ENCODE measurements at places on chromosomes 7 and 10.

GRCh38 chr7:81004098-81004497 is 85.2 kb upstream of the SEMA3C start:
- DNase-seq, result no peak

DNA sequence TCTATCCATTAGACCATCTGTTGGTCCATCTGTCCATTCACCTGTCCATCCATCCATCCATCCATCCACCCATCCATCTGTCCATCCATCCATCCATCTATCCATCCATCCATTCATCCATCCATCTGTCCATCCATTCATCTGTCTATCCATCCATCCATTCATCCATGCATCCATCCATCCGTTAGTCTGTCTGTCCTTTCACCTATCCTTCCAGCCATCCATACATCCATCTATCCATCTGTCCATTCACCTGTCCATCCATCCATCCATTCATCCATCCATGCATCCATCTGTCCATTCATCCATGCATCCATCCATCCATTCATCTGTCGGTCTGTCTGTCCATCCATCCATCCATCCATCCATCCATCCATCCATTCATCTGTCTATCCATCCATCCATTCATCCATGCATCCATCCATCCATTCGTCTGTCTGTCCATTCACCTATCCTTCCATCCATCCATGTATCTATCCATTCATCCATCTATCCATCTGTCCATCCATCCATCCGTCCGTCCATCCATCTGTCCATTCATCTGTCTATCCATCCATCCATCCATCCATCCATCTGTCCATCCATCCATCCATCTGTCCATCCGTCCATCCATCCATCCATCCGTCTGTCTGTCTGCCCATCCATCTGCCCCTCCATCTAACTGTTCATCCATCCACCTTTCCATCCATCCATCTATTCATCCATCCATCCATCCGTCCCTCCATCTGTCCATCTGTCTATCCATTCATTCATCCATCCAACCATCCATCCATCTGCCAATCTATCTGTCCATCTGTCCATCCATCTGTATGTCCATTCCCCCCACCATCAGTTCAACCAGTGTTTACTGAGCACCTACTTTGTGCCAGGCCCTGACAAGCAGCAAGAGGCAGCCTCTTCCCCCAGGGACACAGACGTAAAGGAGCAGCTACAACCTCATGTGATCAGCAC is 4.8 kb upstream of the LFNG start:
- DNase-seq, result no peak

DNA sequence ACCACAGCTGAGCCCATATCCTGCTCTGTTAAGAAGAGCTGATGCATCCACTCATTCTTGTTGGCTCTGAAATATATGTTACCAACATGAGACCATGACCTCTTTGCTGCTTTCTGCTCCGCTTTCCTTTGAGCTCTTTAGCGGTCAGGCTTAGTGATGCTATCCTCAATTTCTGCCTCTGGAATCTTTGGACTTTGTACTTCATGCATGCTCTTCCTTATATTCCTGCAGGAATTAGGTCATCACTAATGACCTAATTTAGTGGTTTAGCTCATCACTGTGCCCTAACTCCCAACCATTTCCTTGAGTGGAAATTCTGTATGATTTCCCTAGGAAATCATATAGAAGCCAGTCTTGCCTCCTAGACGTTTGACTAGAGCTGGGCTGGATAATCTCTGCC is 119.5 kb downstream of the AOAH start:
- no peak for DNase-seq

DNA sequence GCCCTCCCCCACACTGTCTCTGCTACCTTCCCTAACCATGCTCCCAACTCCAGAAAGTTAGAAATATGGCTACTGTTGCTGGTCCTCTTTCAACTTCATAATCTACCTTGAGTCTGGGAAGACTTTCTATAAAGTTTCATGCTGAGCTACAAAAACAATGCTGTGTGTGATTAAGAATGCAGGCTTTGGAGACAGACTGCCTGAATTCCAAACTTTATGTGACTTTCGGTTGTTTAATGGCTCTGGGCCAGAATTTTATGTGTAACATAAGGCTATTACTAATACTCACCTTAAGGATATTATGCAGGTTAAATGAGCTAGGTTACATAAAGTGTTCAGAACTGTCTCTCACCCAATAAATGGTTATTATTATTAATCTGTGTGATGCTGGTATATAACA is 19.1 kb downstream of the BET1 start:
- no peak for DNase-seq

- no peak for DNase-seq
These were observed 34.7 kb downstream of the PRSS2 start for GRCh38 chr7:142805350-142806021.

DNA sequence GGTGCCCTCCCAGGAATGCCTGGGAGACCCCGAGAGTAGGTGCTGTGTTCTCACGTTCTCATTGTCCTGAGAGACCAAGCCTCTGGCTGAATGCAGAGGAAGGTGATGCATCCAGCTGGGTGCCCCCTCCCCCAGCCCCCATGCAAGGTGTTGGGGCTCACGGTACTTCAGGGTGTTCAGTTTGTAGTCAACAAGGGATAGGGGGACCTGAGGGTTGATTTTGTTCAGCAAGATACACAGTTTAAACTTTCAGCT is 60.4 kb upstream of the DUSP5 start:
- no peak for DNase-seq

- DNase-seq, result no peak
These were observed 515.5 kb upstream of the SEMA3D start for GRCh38 chr7:85702348-85702747.

GRCh38 chr10:32979041-32979440 is 21.0 kb upstream of the ITGB1 start:
- DNase-seq, result no peak

DNA sequence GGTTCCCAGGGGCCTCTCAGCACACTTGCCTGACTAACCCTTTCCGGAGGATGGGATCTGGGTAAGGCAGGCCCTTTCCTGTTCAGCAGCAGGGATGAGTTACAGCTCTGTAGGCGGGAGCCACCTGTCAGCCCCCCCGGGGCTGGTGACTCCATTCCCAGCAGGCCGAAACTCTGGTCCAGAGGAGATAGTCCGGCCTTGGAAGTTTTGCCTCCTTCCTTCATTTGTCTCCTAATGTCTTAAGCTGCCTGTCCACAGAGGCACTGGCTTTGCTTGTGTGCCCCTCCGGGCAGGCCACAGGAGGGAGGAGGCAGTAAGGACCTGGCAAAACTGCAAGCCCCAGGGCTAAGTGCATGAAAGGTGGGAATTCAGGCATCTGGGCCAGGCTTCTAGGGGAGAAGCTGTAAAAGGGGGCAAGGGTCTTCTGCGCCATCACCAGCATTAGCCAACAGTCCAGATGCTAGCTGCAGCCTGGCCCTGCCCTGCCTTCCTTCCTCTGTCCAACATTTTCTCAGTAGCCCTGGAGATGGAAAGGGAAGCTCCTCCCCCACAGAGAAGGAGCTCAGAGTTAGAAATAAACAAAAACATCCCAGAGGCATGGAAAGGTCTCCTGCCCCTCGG is 1.2 kb downstream of the ADIRF start:
- no peak for DNase-seq

- no peak for DNase-seq
These were observed at the start of gene HOXA4 for GRCh38 chr7:27130540-27131389. TSS of gene HOXA4 (minus strand) at chr7:27130757. CDS start at chr7:27130733, 24 bp downstream.

GRCh38 chr7:85239109-85239508 is 52.3 kb upstream of the SEMA3D start:
- DNase-seq, result no peak

GRCh38 chr7:118005026-118005425 is 131.8 kb upstream of the CTTNBP2 start:
- DNase-seq, result no peak

GRCh38 chr7:95772298-95772770 is at the start of gene DYNC1I1:
TSS of gene DYNC1I1 (plus strand) at chr7:95772554. CDS start at chr7:95804730, 32,176 bp downstream.
- DNase-seq, result peak; percentile 84

GRCh38 chr7:30841801-30842541 is 69.7 kb upstream of the AQP1 start:
- DNase-seq, result no peak

DNA sequence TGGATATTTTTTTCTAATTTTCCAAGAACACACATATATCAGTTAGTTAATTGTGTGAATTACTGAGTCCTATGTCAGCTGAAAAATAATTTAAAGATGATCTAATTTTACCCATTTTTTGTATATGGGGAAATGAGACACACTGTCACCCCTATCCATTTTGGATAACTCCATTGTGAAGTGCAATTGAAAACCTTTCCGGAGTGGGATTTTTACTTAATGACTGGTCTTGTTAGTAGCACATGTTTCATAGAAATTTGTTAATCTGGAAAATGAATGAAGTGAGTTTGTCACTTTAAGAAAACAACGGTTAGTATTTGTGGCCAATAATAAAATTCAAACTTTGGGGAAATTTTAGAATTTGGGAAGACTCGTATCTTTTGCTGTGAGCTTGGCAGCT is 2.0 kb downstream of the GARS1 start:
- peak; percentile 7 for DNase-seq

DNA sequence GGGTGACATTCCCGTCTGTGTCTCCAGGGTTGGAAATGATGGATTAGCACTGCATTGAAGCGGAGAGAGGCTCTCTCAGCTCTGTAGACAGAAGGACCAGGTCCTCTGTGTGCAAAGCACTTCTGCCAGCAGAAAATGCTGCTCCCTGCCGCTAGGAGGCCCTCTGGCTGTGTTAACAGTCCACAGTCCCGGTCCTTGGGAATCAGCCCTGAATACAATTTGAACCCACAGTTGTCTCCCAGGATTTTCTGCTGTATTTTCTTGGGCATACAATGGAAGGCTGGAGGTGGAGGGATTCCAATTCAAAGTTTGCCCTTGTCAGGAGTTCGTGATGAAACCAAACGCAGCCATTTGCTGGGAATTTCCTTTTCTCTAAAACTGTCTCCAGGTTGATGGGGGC is 205.2 kb downstream of the GLRX3 start:
- peak; percentile 32 for DNase-seq

DNA sequence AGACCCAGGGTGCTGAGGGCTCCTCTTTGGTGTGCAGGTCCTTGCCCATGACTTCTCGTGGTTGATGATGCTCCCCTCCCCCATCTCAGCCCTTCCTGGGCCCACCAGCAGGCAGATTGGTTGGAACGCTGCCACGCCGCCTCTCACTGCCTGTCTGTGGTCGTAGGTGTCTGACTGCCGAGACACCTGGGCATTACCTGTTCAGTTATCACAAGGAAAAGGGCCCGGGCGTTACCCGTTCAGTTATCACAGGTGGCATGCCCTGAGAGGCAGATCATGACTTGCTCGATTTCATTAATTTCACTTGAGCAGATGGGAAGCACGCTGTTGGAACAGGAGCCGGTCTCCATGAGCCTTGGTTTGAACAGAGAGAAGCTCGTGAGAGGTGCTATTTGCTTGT is 42.5 kb downstream of the TACR2 start:
- no peak for DNase-seq

DNA sequence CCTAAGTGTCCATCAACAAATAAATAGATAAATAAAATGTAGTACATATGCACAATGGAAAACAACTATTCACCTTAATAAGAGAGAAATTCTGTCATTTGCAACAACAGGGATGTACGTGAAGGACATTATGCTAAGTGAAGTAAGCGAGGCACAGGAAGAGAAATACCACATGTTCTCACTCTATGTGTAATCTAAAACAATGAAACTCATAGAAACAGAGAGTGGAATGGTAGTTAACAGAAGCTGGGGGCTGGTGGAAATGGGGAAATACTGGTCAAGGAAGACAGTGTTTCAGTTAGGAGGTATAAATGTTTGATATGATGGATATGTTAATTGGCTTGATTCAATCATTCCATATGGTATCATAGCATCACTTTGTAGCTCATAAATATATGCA is 43.1 kb downstream of the ARL4A start:
- DNase-seq, result no peak

DNA sequence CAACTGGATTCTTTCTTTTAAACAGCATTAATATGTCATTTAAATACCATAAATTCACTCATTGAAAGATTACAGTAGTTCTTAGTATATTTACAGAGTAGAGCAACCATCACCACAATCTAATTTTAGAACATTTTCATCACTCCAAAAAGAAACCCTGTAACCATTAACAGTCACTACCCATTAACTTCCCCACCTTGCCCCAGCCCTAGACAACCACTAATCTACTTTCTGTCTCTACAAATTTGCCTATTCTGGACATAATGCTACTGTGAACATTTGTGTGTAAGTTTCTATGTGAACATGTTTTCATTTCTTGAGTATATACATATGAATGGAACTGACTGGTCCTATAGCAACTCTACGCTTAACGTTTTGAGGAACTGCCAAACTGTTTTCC is 42.4 kb downstream of the P4HA1 start:
- no peak for DNase-seq

DNA sequence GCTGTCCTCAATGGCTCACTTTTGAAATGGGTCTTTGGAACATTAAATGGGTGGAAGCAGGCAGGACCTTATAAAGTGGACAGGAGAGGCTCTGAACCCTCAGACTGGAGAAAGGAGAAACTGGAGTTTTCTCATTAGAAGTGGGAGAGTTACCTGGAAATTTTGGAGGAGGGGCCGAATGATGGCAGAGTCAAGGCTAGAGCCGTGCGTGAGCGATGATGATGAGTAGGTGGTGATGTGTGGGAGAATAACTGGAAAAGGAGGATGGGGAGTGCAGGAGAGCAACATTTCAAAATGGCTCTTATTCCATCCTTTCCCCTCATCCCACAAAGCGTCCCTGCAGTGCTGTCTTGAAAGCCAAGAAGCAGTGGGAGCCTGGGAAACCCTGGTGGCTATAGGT is 274.0 kb downstream of the LRMDA start:
- no peak for DNase-seq

GRCh38 chr7:13872709-13873108 is 116.8 kb downstream of the ETV1 start:
- DNase-seq, result no peak

DNA sequence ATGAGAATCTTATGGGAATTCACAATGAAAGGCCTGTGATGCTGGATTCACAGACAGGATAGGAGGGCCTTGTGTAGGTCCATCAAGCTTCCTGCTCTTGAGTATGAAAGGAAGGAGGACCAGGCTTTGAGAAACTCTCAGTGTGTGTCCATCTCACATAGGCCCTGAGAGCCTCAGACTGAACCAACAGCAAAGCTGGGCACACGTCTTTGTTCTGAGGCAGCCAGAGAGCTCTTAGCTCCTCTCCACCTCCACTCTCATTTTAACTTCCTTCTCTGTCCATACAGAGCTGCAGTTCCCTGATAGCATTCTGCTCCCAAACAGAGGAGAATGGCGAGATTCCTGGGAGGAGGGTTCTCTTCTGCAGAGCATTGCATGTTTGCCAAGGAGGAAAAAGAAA is 515.6 kb downstream of the CALN1 start:
- no peak for DNase-seq

- DNase-seq, result no peak
These were observed 50.0 kb upstream of the USP6NL start for GRCh38 chr10:11661441-11661840.

GRCh38 chr10:48429309-48429708 is 122.8 kb downstream of the MAPK8 start:
- no peak for DNase-seq

- no peak for DNase-seq
These were observed 171.5 kb downstream of the ZMYND11 start for GRCh38 chr10:306675-307185.
